Skin of body (tissue), 3 donors: ENCODE measurements at places on chromosomes 6 and 20. TPM values are rescaled to one million over a fixed set of nuclear protein-coding genes. Genes with fewer than 3 reads are reported as not detected.
A peak's percentile ranks its signal among the peaks of the same experiment; 100 is the strongest.

TCP11 gene
- 0.30 TPM for total RNA-seq

ATAT1 gene
- total RNA-seq = 7.8 TPM

DNA sequence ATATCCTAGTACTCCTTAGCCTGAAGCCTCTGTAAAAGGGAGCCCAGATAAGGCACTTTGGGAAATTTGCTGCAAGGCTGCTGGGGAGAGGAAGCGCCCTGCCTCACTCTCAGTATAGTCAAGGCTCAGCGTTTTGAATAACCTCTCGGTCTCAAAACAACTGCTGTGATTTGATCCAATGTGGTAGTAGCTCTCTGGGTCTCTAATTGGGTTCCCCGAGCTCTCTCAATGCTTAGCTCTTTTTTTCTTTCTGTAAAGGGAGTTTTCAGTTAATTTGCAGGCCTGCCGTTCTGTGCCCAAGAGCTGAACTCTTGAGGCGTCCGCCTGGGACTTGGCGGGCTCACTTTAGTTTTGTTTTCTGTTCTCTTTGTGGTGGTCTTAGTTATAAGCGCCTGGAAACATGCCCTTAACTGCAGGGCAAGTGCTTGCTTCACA is 41.2 kb downstream of the ZHX3 start:
- no peak for DNase-seq

- DNase-seq = no peak
Observed at GRCh38 chr20:40942006-40942405, 86.6 kb upstream of the TOP1 start.

DNA sequence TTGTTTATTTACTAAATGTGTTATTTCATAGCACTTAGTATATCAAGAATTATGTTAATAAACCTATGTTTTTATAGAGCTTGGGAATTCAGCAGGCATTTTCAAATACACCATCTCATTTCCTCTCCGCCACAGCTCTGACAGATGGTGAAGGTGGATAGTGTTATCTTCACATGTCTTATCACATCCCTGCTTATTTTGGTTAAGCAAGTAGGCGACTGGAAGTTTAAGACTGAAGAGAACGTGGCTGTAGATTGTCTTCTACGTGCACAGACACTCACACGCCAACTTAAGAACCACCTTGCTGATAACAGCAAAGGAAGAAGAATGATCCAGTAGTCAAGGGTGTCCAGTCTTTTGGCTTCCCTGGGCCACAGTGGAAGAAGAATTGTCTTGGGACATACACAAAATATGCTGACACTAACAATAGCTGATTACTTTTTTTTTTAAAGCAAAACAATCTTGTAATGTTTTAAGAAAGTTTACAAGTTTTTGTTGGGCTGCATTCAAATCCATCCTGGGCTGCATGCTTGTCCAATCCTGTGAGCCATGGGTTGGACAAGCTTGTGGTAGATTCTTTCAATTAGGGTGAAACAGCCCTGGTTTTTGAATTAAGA is 43.3 kb upstream of the SCGN start:
- DNase-seq = no peak

- DNase-seq = no peak
Observed at GRCh38 chr6:84035484-84035883, 1.9 kb downstream of the MRAP2 start.

GRCh38 chr20:48265791-48266190 is 480.5 kb upstream of the SULF2 start:
- peak; percentile 23 for DNase-seq
